NCI-H2081 (cell line): ENCODE measurements at places on chromosomes 3 and 15.

- no peak for DNase-seq
These were observed 152.9 kb downstream of the ATP10A start for GRCh38 chr15:25710184-25710583.

- DNase-seq, result no peak
These were observed 108.3 kb downstream of the IGF2BP2 start for GRCh38 chr3:185716436-185717108.

DNA sequence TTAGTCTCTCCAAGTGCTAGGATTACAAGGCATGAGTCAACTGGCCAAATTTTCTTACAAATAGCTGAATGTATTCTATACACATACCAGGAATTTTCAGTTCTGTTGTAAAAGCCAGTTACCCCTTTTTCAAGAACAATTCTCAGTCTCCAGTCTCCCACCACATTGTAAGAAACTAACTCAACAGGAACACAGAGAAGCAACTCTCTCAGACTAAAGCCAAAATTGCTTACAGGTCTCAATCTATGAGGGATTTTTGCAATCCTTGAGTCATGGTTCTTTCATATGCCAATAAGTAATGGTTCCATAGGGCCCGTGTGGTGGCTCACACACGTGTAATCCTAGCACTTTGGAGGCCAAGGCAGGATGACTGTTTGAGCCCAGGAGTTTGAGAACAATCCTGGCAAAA is 8.5 kb downstream of the IP6K2 start:
- no peak for DNase-seq

DNA sequence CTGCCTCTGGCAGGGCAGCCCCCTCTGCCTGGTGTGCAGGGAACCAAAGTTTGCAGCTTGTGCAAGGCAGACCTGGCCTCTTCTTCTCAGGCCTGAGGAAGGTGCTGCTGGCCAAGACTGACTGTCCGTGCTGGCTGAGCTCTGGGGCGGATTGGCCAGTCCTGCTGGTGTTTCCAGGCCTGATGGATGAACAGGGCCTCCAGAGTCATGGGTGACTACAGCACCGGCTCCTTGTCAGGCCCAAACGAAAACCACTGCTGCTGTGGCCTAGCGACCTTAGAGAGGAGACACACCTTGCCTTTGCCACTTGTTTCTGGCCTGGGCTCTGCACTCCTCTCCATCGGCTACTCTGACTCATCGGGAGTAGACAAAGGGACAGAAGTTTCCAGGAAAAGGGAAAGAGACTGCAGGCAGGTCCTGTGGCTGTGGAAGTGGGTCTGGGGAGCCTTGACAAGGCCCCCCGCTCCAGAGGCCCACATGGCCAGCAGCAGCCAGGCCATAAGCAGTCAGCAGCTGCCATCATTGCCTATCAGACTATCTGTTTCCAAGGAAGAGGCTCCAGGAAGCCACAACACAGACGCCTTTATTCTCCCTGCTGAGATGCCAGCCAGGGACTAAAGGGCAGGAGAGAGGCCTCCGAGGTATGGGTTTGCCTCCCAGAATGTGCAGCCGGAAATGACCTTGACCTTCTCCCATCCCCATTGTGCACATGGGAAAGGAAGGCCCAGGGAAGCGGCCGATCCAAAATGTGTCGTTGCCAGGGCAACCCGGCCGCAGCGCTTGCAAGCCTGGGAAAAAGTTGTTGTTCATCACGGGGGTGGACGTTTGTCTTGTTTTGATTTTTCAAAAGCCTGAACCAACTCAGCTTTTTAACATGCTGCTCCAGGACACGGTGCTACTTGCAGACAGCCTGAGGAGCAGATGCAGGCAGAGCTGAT is 160.5 kb downstream of the CHSY1 start:
- no peak for DNase-seq

- DNase-seq, result no peak
These were observed 27.3 kb downstream of the WDR49 start for GRCh38 chr3:167626490-167626889.

GRCh38 chr3:15542614-15543013 is 21.1 kb upstream of the COLQ start:
- no peak for DNase-seq

DNA sequence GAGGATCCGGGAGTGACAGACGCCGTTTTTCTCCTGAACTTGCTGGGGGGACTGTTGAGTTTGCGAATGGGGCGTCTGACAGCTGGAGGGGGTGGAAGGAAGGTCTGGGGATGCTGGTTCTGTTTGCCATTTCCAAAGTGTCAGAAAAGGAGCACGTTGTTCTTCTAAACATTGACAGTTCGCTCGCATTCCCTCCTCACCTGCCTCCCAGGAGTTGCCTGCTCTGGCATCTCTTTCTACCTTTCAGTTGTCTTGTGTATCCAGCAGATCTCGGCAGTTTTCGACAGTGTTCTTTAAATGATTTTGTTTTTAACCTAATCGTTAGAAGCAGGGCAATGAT is 829 bp downstream of the SELENOT start:
- DNase-seq, result peak; percentile 73

GRCh38 chr3:123261666-123262065 is 59.9 kb downstream of the SEC22A start:
- DNase-seq, result no peak

GRCh38 chr3:115632026-115632425 is 8.7 kb downstream of the GAP43 start:
- DNase-seq, result no peak

GRCh38 chr15:69576035-69576526 is 123.5 kb downstream of the RPLP1 start:
- peak; percentile 70 for DNase-seq

DNA sequence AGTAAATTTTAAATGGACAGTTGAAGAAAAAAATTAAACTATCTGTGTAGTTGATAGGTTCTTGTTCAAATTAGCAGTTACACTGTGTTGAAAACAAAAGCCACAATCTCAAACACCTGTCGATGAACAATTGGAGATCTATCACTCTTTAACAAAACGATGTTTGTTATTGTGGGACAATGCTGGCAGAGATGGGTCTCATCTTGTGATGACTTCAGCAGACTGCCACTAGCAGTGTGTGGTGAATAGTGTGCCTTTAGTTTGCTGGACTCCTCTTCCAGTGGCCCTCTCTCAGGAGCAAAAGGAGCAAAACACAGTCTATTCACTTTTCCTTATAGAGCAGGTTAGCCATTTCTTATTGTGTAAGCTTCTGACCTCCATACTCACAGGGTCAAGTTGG is 14.7 kb upstream of the TRIM59 start:
- DNase-seq, result no peak

GRCh38 chr3:172461530-172462138 is 13.4 kb upstream of the GHSR start:
- DNase-seq, result no peak

- DNase-seq, result no peak
These were observed 1.5 kb downstream of the ATP1B3 start for GRCh38 chr3:141877911-141878310.

- no peak for DNase-seq
These were observed 34.4 kb downstream of the ALDH1L1 start for GRCh38 chr3:126146034-126146433.

GRCh38 chr3:74520895-74521294 is 93.6 kb downstream of the CNTN3 start:
- DNase-seq, result no peak

DNA sequence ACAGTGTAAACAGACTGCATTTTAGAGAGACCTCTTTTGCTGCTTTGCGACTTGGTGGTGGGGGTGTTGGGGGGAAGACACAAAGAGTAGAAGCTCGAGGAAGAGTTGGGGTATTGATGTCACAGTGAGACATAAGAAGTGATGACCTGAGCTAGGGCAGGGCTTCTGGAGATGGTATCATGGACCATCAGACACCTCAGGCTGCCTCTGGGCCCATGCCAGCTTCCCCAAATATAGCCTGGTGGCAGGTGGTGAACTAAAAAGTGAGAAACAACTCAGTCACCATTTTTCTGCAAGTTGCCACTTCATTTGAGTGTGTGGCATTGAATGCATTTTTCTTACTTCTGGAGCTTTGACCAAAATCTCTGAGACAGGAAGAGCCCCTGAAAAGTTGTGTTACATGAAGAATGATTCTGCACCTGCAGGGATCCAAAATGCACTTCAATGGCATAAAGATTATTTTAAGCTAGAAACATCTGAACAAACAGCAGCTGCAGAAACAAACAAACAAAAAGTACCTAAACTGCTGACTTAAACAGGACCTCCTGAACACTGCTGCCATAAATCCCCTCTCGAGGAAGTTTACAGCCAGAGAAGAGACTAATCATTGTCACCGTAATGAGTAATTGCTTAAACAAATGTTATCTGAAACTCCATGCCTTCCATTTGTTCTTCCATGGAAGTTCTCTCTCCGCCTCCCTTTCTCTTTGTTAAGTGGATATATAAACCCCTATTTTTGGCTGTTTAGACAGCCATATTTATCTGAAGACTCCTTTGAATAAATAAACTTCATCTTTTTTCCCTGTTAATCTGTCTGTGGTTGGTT is 15.2 kb upstream of the XIRP1 start:
- DNase-seq, result no peak

DNA sequence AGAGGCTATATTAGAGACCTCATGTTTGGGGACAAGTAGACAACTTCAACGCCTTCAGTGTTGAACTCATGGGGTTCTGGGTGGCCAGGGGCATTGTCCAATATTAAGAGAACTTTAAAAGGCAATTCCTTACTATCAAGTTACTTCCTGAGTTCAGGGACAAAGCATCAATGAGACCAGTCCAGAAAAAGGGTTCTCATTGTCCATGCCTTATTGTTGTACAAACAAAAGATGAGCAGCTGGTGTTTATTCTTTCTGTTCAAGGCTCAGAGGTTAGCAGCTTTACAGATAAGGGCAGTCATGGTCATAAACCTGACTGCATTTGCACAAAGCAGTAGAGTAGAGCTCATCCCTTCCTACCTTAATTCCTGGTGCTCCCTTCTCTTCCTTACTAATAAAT is 18.5 kb upstream of the PDHB start:
- DNase-seq, result no peak

GRCh38 chr15:88748081-88748480 is 55.2 kb upstream of the ACAN start:
- no peak for DNase-seq

GRCh38 chr3:125622381-125622791 is 27.1 kb upstream of the OSBPL11 start:
- no peak for DNase-seq

DNA sequence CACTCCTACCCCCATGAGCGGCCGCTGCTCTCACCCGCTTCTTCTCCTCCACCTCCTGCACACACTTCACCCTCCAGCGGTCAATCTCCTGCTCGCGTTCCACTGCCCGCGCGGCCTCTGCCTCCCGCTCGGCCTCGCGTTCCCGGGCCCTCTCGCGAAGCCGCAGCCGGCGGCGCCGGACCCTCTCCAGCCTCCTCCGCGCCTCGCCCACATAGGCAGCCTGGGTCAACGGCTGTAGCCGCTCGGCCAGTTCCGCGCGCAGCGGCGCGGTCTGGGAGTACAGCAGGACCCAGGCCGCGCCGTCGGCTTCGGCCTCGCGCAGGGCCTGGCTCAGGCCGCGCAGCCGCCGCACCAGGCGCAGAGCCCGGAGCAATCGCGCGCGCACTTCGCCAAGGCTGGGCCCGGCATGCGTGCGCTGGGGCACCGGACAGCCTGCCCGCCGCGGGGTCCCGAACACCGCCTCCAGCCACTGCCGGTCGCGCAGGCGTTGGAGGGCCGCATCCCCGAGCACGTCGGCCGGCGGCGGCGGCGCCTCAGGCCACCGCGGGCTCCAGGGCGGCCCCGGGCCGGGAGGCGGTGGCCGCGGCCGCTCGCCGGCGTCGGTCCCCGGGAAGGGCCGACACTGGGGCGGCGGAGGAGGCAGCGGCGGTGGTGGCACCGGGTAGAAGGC is 595 bp downstream of the PDCD7 start:
- DNase-seq, result no peak

DNA sequence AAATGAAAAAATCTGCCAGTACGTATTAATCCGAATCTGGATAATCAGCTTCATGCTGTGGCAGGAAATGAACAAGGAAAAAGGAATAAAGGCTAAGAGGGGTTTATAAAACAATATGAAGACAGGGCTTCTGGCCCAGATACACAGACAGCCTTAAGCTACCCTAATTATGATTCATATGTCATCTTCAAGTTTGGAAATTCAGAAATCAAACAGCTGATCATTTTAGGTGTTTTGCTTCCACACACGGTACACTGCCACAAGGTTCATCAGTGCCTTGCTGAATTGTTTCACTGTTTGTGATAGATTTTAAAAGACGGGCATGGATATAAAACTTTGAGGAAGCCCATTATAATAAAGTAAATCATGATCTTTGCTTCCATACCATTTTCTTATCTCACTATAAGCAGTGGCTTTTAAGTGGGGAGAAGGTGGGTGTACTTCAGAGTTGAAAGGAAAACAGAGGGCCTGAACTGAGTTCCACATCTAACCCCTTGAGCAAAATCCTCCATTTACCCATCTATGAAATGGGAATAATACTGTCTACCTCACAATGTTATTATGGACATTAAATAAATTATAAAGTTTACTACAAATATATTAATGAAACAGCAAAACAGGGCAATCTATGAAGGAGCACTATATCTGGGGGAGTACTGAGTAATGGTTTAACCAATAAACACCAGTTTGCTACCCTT is 15.7 kb downstream of the GTPBP8 start:
- no peak for DNase-seq

DNA sequence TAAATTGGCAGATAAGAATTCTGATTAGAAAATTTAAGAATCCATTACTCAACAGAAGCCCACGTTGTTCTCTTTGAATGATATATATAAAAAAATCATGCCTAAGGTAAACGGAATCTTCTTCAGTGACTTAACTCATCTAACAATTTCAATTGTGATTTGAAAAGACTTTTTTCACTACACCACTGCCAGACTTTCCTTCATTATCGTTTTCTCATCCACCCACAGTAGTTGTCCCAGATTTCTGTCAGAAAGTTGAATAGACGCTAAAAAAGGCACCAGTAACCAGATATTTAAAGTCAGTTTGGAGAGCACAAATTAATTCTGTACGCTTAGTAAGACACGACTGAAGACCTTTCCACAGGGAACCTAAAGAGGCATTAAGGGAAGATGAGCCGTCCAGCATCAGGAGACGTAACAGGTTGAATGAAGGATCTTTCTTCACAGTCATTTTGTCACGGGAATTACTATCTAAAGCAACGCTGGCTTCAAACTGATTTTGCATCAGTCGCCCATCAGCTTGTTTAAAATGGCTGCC is 1.3 kb downstream of the HIGD1A start:
- no peak for DNase-seq

- DNase-seq, result no peak
These were observed 23.6 kb downstream of the SETD5 start for GRCh38 chr3:9420850-9421549.
